ENCODE measurements at places on chromosomes 5 and 9. TPM values are rescaled to one million over a fixed set of nuclear protein-coding genes. Genes with fewer than 3 reads are reported as not detected.

Gene NR5A1
- not detected for total RNA-seq

Gene TTLL11
- 2.8 TPM for total RNA-seq

Gene MARCHF11
- total RNA-seq = not detected

Gene TEX48
- 0.56 TPM for total RNA-seq

Gene C5orf58
- total RNA-seq = not detected

Gene SPATA6L
- not detected for total RNA-seq

DNA sequence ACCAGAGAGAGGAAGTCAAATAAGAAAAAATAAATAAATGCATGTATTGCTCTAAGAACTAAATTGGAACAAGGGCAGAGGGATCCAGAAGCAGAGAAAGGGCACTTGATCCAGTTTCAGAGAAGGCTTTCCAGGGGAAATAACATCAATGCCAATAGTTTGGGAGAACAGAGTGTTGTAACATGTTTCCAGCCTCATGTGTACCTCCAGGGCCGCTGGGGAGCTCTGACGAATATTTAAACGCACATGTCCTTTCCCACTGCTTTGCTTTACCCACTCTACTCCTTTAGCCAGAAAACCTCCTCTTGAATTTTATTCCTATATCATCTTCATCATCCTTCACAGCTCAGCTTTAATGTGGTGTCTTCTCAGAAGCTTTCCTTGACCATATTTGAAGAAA, 233.7 kb downstream of the ENC1 start:
- DNase-seq = no peak
- H3K27me3 ChIP-seq = peaks cover 9% of the 10 kb centered on the region
- H3K27ac ChIP-seq = no peak overlapping the region
- H3K36me3 ChIP-seq = no peaks in the 10 kb centered on the region

DNA sequence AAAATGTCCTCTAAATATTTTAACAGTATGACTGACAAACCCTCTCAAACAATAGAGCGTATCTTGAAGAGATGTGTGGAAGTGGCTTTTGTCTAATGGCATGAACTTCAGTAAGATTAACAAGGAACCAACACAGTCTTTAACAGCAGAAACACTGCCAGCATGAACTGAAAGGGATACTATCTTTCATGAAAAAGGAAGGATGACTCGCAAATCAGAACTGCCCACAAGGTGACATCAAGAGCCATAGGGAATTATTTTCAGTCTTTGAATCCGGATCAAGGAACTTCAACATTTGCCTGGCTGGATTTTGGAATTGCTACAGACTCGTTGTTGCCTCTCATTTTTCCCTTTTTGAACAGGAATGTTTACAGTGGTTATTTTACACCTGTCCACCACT, 5.1 kb upstream of the HEXB start:
- no peak for DNase-seq
- H3K27me3 ChIP-seq = peaks cover 30% of the 10 kb centered on the region
- H3K27ac ChIP-seq = no peak overlapping the region
- H3K36me3 ChIP-seq = no peaks in the 10 kb centered on the region
- no peak overlapping the region for H3K4me3 ChIP-seq
- H3K4me1 ChIP-seq = no peaks in the 10 kb centered on the region

DNA sequence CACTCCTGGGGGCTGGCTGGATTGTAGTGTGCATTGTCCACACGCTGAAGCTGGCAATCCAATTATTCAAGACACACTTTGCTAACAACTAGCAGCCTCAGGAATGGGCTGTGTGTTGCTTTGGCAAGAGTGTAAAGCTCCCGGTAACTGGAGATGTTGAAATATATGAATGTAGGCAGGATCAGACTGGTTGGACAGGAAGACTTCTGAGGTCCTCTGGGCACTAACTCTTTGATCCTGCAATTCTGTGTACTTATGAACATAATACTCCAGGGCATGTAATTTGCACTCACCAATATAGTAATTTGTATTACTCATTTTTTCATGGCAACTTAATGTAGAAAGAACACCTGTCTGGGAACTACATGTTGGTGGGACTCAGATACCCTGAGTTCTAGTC, 106.7 kb upstream of the SLC28A3 start:
- no peak for DNase-seq
- H3K36me3 ChIP-seq = no peaks in the 10 kb centered on the region
- H3K4me3 ChIP-seq = no peak overlapping the region
- H3K4me1 ChIP-seq = no peaks in the 10 kb centered on the region

DNA sequence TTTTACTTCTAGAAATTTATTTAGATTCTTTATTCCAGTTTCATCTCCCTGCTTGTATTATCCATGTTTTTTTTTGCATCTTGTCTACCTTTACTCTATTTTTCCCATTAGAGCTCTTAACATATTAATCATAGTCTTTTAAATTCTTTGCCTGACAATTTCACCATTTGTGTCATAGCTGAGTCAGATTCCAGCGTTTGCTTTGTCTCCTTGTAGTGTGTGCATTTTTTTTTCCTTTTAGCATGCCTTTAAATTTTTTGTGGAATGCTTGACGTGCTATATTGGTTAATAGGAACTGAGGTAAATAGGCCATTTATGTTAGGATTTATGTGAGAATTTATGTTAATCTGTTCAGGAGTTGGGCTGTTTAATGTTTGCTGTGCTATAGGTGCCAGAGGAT, 41.8 kb upstream of the NFIL3 start:
- peaks cover 2% of the 10 kb centered on the region for H3K36me3 ChIP-seq
- no peaks in the 10 kb centered on the region for H3K4me1 ChIP-seq
- H3K27ac ChIP-seq = no peak overlapping the region
- H3K4me3 ChIP-seq = no peak overlapping the region
- DNase-seq = no peak

- DNase-seq = no peak
- peaks cover 18% of the 10 kb centered on the region for H3K36me3 ChIP-seq
- peaks cover 8% of the 10 kb centered on the region for H3K4me1 ChIP-seq
- H3K27ac ChIP-seq = peak overlapping the region; percentile 30
- H3K27me3 ChIP-seq = no peaks in the 10 kb centered on the region
Observed at GRCh38 chr9:33106827-33107621, 30.6 kb upstream of the SMU1 start.

Measured in activated CD4-positive, alpha-beta T cell treated with anti-CD3 and anti-CD28 coated beads, Interleukin-2, amount 10 ng/mL, durations not matched to agents 24 days and 14 days (primary cell).